GM04503 (cell line): ENCODE measurements at places on chromosomes 1 and 21.
A peak's percentile ranks its signal among the peaks of the same experiment; 100 is the strongest.

- DNase-seq = no peak
These were observed 248.7 kb downstream of the TTLL7 start for GRCh38 chr1:83750201-83750600.

- DNase-seq = no peak
These were observed 108.8 kb upstream of the ZP4 start for GRCh38 chr1:237999426-238000052.

GRCh38 chr1:28259934-28260802, 850 bp downstream of the SESN2 start:
- peak; percentile 51 for DNase-seq

DNA sequence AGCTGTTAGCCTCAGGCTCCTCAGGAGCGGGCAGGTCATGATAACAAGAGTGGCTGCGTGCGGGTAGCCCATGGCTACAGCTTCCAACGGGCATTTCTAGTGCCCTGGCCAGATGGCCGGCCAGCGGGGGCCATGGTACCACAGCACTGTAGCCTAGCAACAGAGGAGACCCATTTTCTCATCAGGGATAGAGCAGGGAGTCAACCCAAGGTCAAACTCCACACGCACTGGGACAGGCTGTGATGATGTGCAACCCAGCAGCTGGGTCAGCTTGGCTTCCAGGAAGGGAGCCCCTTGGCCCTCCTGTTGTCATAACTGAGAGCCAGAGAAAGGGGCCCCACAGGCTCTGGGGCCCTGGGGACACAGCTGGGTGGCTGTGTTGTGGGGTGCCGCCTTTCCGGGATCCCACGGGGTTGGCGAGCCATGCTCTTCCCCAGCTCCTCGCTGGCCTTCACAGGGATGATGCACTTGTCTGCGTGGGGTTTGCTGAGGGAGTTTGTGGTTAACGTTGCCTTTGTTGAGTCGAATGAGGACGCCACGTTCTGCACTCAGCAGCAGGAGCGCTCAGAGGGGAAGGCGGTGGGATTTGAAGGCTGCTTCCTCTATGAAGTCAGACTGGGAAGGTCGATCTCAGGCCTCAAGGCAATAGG, 46.3 kb downstream of the COL18A1 start:
- DNase-seq = no peak

DNA sequence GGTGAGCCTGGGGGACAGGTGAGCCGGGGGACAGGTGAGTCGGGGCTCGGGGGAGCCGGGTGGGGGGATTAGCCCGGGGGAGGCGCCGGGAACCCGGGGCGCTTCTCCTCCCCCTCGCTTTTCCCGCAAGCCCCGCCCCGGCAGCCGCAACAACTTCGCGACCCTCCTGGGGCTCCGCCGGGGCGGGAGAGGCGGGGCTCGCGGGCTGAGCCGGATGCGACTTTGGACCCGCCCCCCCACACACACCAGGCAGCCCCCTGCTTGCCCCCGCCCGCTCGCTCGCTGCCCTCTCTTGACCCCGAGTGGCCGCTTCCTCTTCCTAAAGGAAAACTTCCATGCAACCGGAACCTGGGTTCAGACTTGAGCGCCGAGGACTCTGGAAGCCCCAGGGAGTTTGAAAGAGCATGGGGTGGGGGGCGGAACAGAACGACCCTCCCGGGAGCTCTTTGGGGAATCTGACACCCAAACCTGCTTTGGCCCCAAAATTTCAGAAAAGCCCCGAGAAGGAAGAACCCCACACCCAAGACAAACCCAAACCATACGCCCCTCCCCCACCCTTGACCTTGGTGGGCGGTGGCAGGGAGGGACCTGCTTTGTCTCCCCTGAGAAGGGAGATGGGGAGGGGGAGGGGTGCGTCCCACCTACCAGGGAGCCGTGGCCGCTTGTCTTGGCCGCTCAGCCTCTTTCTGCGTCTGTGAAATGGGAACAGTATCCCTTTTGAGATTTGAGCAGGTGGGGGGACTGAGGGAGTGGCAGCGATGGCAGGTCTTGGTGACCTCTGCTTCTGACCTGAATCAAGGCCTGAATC, 550 bp downstream of the ARHGEF16 start:
- DNase-seq = no peak
